ENCODE measurements at places on chromosomes 11 and 22.

- DNase-seq, result no peak
These were observed 25.8 kb upstream of the PPARA start for GRCh38 chr22:46124383-46125144.

GRCh38 chr11:12685229-12685628 is 11.0 kb downstream of the TEAD1 start:
- no peak for DNase-seq

GRCh38 chr11:64879244-64879900 is 951 bp upstream of the EHD1 start:
- no peak for DNase-seq

GRCh38 chr22:27574002-27574366 is 227.6 kb downstream of the MN1 start:
- DNase-seq, result no peak

GRCh38 chr22:27588268-27588667 is 213.3 kb downstream of the MN1 start:
- no peak for DNase-seq

DNA sequence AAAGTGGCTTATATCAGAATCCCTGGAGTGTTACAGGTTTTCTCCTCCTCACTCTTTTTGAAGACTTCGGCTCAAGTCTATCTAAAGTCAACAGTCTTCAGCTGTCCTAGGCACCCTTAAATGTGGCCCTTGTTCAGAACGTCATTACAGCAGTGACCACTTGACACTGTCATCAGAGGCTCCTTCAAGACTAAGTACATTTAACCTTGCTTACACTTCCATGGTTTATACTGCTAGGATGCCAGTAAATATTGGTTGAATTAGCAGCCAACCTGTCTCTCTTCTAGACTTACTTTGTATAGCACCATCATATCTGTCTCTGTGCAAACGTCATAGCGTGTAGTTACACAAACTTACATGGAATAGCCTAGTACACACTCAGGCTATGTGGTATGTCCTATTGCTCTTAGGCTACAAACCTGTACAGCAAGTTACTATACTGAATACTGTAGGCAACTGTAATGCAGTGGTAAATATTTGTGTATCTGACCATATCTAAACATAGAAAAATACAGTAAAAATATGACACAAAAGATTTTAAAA is 13.3 kb upstream of the C11orf91 start:
- DNase-seq, result no peak
